Ammon's horn (tissue), 1 donor: ENCODE measurements at places on chromosomes 7 and 10.

GRCh38 chr10:93854975-93855374 is 38.8 kb upstream of the SLC35G1 start:
- DNase-seq: no peak

DNA sequence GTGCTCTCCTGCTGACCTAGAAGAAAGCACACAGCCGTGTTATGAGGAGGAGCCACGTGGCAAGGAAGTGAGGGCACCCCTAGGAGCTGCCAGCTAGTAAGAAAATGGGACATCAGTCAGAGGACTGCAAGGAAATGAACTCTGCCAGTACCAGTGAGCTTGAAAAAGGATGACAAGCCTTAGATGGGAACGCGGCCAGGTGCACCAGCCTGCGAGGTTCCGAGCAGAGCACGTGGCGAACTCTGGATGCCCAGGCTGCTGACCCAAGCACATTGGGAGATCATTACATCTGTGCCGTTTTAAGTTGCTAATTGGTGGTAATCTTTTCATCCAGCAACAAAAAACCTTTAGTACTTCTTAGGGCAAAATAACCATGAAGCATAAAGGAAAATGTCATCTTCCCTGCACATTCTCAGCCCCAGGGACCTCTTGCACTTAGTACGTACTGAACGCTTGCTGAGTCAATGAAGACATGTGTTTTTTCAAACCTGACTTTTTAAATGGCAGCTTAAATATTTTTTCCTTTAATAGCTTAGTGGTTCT is 69.4 kb downstream of the AMZ1 start:
- DNase-seq: peak; percentile 81

DNA sequence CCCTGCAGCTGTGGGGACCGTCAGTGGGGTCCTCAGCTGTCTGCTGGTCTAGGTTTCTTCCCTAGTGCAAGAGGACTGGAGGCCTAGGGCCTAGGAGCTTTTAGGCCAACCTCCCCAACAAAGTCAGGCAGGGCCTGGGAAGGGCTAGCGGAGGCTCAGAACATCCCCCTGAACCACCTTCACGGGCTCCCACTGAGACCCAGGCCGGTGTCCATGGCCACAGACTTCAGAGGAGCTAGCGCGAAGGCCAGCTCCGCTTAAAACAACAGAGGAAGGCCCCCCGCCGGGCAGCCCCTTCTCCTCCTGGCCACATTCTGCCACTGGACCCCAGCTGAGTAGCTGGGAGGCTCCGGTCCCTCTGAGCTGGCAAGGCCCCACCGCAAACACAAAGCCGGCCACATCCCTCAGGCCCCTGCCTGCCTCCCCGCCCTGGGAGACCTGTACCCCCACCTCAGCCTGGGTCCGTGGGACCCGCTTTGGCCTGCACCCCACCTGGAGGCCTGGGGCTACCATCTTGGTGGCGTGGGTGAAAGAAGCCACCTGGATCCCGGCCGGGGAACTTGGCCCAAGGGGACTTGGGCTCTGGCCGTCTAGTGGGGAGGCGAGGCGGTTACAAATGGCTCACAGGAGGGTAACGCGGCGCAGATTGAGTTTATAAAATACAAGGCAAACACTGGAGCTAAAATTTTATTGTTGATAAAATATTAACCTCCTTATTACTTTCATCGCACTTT is 5.4 kb upstream of the UNCX start:
- no peak for DNase-seq

DNA sequence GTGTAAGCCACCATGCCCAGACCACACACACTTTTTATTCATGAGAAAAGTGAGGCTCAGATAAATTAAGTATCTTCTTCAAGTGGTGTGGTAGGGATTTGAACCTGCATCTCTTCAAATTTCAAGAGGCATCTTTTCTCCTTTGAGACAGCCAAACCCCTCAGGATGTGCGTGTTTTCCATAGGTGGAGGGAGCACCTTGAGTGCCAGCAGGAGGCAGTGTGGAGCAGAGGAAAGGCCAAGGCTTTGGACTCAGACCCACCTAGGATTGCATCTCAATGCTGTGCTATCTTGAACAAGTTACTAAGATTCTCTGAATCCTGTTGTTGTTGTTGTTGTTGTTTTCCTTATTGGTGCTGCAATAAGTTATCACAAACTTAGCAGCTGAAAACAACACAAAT is 40.2 kb upstream of the MYL10 start:
- DNase-seq: no peak

- no peak for DNase-seq
Measured at GRCh38 chr7:36469236-36469635, 79.6 kb downstream of the ANLN start.

- peak; percentile 31 for DNase-seq
Measured at GRCh38 chr7:108293149-108293612, 163.0 kb upstream of the LAMB4 start.

GRCh38 chr7:46932676-46933424 is 649.1 kb downstream of the TNS3 start:
- DNase-seq: no peak

DNA sequence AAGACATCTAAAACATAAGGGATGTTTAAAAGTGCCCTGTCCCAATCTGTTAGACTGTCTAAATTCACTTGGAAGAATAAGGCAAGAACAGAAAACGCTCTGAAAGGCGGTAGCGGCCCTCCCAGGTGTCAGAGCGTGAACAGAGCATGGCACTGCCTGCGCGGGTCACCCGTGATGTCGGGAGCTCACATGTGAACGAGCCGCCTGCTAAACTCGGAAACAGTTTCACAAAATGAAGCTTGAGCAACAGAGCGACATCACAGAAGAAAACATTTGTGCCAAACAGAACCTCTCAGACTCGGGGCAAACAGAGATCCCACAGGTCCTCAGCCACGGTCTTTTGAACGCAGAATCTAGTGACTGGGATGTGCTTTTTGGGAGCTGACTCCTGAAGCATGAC is 12.8 kb downstream of the BRI3 start:
- no peak for DNase-seq

- DNase-seq: peak; percentile 81
Measured at GRCh38 chr10:88880282-88881076, 434 bp downstream of the STAMBPL1 start.

DNA sequence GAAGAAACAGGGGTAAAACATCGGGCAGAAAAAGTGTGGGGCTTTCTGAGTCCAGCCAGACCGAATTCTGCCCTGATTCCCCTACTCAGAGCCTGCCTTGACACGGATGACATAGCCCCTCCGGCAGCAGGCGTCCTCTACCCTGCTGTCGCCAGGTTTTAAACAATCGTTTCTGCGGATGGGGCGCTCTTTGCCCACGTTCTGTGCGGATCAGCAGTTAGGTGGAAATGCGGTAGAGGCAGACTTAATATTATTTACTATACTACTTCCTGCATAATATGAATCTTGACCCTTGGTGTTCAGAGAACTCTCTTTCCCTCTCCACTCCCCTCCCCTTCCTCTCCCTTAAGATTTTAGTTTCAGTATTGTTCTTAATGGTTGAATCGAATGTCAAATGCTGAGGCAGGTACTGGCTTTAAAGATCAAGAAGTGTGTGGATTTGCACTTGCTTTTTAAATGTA is 2.4 kb downstream of the GATA3 start:
- no peak for DNase-seq

GRCh38 chr10:110168601-110169481 is 38.6 kb upstream of the MXI1 start:
- DNase-seq: no peak

GRCh38 chr7:33258491-33258951 is 129.2 kb downstream of the BBS9 start:
- peak; percentile 12 for DNase-seq

- peak; percentile 13 for DNase-seq
Measured at GRCh38 chr10:76778914-76779795, 858.5 kb downstream of the KCNMA1 start.

- DNase-seq: peak; percentile 35
Measured at GRCh38 chr10:111076682-111077478, at the start of gene ADRA2A. ADRA2A (plus strand) TSS chr10:111077029; CDS start chr10:111077997, 968 bp downstream.

DNA sequence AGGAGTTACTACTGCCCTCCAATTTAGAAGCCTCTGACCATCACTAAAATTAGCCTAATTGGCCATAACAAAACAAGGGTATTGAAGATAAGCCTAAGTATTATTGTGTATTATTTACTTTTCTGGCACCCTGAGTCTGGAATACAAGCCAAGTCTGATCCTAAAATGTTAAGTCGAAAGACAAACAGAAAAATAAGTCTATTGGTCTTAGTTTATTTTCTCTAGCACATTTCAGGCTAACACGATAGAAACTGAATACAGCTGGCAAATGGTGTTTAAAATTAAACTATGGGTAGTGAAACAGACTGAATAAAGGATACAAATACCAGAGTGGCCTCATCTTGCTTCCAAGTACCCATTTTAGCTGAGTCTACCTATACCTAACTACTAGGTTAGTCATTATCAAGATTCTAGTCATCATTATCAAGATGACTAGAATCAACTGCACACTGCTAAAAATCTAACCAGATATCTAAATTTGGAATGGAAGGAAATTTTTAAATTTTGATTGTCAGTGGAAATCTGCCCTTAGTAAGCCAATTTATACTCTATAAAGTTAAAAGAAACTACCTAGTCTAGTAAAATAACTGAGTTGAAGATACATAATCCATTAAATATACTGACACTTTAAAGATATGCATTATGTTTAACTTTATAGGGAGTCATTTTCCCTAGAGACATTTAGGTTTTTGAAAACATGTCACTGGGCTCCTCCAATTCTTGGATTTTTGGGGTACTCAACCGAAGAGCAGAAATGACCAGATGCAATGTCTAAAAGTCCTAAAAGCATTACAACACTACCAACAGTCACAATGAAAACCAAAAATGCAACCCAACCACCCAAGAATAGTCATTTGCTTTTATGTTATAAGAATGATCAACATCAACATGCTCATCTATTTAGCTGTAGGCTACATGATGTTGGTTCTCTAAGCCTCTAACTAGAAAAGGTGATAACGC is 80.9 kb downstream of the NT5C2 start:
- DNase-seq: no peak

- DNase-seq: no peak
Measured at GRCh38 chr7:92763636-92764423, 72.5 kb downstream of the CDK6 start.

GRCh38 chr10:73992899-73993788 is 4.8 kb upstream of the VCL start:
- no peak for DNase-seq

- no peak for DNase-seq
Measured at GRCh38 chr10:34033078-34033477, 698.6 kb upstream of the NRP1 start.

DNA sequence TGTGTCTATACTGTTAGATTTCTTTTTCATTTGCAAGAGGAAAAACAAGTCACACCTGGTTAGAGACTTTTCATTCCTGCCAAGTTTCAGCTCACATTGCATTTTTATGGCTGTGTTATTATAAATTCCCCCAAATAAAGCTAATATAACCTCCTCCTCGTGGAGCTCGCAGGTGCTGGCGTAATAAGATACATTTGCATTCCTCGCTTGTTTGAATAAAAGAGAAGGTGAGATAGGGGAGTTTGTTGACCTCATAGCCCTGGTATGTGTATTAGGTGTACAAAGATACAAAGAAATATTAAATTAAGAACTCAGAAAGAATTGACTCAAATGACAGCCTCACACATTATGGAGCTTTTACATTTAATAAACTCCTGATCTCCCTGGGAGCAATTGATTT is 257.7 kb upstream of the SP8 start:
- no peak for DNase-seq

DNA sequence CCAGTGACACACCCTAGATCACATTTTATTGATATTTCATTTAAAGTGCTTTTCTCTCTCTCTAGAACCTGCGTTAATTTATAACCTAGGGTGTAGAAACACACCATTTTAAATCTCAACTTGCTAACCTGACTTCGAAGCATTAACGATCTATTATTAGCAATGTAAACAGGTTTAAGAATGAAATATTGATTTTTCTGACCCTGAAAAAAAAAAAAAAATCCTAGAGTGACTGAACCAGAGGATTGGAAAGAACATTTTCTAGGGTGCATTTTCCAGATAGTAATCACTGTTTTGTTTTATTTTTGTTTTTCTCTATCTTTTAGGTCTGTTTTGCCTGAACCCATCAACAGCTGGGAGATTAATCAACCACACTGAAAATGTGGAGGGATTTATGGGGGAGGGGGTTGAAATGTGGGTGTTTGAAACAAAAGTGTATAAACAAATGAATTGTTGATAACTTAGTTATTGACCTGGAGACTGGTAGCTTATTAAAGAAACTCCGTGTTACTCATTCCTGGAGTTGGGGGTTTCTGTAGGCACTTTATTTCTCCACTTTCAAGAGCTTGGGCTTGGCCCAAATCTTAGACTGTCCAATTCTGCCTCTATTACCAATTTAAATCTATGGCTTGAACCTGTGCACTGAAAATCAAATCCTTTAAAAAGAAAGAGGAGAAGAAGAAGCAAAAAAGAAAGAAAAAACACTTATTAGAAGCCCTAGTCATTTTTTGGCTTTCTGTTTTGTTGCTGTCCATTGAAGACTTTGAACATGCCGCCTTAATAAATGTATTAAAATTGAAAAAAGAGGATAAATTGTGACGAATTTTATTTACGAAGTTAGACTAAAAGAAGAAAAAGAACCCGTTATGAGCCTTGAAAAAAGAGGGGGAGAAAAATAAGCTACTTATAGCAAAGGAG is 2.8 kb downstream of the HOXA2 start:
- no peak for DNase-seq

DNA sequence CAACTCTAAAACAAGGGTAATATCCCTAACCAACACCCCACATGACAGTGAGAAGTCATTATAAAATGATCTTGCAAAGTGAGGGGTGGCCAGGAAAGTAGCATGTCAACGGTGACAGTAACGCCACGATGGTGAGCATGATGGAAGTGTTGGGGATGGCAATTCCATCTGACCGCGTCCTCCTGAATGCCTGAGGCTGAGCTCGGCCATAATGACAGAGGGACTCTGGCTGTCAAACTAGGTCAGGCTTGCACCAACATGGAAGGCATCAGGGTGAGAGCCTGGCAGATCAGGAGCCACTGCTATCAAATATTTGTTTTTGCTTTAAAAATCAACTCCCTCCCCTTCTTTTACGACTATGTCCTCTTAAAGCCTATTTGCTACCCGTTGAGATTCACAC is 55.7 kb upstream of the EFCAB10 start:
- DNase-seq: no peak

GRCh38 chr7:19798986-19799385 is 25.6 kb upstream of the TMEM196 start:
- no peak for DNase-seq
